ENCODE measurements at places on chromosomes 7 and 10. TPM values are rescaled to one million over a fixed set of nuclear protein-coding genes. Genes with fewer than 3 reads are reported as not detected.

CPVL gene
- 14.1 TPM for total RNA-seq

IL15RA gene
- total RNA-seq = not detected

C10orf143 gene
- 1.4 TPM for total RNA-seq

UTF1 gene
- total RNA-seq = not detected

NEBL gene
- total RNA-seq = 66.4 TPM

MRC1 gene
- 3.0 TPM for total RNA-seq

NEUROG3 gene
- not detected for total RNA-seq

INHBA gene
- total RNA-seq = 12.7 TPM

CALHM3 gene
- not detected for total RNA-seq

ANKRD1 gene
- total RNA-seq = not detected
